ENCODE measurements at places on chromosomes 3 and 15.

DNA sequence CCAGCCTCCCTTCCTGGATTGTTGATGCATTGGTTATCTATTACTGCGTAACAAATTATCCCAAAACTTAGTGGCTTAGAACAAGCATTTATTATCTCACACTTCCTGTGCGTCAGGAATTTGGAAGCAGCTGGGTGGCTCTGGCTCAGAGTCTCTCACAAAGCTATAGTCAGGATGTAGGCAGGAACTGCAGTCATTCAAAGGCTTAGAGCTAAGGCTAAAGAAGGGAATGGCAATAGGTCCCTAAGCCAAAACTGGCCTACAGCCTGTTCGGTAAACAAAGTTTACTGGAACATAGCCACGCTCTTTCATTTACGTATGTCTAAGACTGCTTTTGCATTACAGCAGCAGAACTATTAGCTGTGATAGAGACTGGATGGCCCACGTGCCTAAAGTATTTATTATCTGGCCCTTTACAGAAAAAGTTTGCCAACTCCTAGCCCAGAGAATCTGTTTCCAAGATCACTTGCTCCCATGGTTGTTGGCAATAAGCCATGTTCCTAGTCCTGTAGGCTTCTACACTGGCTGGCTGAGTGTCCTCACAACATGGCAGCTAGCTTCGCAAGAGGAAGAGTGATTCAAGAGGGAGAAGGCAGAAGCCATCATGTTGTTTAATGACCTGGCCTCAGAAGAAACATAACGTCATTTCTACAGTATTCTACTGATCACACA is 132.4 kb downstream of the SNRK start:
- DNase-seq: no peak

GRCh38 chr15:91254766-91255165 is 154.7 kb downstream of the SV2B start:
- DNase-seq: peak; percentile 70

DNA sequence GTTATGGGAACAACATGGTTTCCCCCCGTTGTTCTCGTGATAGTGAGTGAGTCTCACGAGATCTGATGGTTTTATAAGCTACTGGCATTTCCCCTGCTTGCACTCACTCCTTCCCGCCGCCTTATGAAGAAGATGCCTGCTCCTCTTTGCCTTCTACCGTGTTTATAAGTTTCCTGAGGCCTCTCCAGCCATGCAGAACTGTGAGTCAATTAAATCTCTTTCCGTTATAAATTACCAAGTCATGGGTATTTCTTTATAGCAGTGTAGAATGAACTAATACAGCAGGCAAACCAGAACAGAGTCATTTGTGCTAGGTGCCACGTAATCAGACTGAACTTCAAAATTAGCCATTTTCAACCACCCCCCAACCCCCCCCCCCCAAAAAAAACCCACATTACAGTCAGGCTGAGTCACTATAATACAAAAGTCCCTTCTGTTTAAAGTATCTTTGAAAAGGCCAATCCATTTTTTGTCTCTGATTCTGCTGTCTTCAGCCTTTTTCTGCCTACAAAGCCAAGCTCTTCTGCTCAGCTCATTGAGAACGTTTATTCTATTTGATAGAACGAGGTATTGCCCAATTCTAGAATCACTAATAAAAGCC is 4.1 kb downstream of the OR4F6 start:
- DNase-seq: peak; percentile 3

DNA sequence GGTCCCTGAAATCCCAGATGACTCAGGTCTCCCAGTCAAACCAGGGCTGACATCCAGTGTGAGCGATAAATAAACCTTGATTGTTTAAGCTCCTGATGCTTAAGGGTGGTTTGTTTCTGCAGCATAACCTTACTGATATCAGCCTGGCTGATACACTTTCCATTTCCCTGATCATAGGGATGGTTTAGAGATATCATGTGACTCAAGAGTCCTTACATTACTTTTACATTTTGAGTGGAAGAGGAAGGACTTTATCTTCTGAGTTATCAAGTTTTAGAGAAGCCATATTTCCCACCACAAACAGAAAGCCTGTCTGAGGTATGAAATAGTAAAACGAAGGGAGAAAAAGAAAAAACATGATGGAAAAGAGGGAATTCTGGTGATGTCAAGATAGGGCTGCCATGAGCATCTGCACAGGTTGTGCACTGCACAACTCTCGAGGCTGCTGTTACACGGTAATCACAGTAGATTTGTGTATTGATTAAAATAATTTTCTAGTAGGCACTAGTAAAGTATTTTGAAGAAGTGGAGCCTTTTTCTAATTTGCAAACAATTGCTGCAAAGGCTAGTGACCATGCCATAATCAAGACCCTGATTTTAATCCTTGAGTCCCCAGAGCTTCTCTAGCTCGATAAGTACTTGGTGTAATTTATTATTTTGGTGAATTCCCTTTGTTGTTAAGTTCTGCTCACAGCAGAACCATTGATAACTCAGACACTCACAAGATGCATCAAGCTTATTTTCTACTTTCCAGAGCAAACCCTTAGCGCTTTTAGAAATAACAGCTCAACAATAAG is 34.1 kb upstream of the FBLN2 start:
- no peak for DNase-seq

DNA sequence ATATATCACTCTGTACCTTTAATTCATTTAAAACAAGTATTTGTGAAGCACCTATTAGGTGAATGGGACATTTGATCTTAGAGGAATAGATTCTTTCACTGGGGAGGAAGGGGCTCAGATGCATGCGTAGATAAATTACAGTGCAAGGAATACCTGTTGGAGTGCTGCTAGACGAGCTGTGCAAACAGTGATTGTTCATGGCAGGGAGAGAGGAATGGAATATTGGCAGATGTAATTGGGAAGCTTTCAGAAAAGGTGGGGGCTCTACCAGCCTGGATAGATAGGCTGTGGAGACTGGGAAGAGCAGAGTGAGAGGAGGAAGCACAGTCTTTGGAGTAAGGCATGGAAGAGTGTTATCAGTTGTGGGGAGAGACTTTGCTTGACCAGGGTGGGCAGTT is 116.8 kb downstream of the AKAP13 start:
- DNase-seq: no peak

- DNase-seq: no peak
Observed at GRCh38 chr3:52194485-52195290, 3.3 kb upstream of the ALAS1 start.

DNA sequence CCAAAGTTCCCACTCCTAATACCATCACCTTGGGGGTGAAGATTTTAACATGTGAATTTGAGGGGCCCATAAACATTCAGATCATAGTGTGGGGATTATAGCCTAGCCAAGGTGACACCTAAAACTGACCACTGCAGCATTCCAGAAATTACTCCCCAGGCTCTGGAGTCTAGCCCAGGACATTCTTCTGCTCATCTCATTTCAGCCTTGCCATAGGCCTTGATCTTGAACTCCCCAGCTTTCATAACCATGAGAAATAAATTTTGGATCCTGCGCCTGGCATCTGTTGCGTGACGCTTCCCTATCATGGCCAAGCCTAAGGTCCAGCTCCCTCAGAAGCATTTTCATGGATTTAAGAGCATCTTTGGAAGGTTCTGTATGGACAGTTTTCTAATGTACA is 502.9 kb upstream of the THBS1 start:
- DNase-seq: no peak

DNA sequence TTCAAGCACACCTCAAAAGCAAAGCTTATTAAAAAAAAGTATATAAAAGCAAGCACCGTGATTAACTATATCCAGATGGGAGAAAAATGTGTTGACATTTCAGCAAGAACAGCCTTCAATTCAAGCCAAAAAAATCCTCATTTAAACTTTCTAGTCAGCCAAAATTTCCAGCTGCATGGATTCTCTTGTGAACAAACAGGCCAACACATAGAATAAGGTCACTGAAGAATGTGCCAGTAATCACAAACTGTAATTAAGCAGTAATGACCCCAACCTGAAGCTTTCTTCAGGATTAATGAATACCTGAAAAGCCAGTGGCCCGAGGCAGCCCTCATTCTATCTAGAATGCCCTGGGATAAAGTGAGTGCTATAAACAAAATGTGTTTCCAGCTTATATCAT is 130.7 kb upstream of the KCNMB2 start:
- DNase-seq: no peak

DNA sequence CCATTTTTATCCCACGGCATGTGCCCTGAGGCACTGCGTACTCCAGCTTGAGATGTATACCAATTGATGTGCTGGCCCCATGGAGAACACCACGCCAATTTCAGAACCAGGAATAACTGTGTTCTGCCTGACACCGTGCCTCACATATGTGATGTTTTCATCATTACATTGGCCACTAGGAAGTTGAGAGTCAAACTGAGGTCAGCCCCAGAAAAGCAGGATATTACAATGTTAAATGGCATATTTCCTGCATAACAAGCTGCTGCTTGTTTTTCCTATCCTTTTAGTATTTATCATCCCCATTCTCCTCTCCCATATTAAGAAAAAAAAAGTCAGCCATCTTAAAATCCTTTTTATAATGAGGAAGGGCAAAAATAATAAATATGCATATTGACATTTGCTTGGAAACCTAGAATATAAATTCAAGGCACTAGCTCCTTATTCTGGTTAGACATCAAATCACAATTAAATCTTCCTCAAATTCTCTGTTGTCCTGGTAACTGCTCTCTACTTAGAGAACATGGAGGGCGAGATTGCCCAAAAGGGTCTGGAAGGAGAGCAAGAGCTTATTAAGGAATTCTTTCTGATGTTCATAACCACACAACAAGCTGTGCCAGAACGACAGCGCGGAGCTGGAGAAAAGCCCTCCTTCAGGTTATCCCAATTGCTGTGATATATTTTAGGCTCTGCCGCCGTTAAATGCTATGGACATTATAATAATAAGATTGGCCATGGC is 112.6 kb downstream of the UACA start:
- DNase-seq: no peak

DNA sequence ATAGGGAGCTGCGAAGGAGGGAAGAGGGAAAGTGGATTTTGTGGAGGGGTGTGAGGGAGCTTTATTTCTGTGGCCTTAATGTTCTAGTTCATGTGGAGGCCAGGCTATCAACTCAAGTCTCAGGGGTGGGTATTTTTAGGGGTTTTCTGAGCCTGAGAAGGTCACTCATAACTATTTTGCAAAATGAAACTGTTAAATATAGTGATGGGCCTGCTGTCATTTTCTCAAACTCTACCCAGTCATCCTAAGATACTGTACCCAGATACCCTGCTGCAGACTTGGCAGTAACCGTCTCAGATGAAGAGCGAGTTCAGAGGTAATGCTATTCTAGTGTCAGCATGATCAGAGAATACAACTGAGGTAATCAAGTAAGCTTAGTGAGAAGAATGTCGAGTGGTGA is 545.0 kb upstream of the TBL1XR1 start:
- no peak for DNase-seq

GRCh38 chr15:72604794-72605193 is 49.7 kb upstream of the GOLGA6B start:
- DNase-seq: no peak

DNA sequence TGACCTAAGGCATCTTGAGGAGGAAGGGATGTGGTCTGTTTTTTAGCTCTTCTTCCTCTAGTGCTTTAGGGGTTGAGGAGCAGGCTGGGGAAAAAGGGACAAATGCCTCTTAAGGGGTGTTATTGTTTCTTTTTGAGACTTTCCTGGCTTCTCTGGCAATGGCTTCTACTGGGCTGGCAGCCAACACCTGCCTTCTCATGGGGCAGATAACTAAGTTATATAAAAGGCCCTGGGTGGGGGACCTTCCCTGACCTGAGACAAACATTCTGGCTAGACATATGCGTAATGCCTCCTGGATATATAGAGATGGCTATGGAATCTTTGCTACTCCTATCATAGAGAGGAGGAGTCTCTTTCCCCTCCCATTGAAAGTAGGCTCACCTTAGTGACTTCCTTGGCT is 179.2 kb upstream of the PROK2 start:
- no peak for DNase-seq

GRCh38 chr3:88131695-88132094 is 18.1 kb upstream of the C3orf38 start:
- DNase-seq: no peak

Data from NAMALWA (cell line).